ENCODE measurements at places on chromosomes 3 and 15.

DNA sequence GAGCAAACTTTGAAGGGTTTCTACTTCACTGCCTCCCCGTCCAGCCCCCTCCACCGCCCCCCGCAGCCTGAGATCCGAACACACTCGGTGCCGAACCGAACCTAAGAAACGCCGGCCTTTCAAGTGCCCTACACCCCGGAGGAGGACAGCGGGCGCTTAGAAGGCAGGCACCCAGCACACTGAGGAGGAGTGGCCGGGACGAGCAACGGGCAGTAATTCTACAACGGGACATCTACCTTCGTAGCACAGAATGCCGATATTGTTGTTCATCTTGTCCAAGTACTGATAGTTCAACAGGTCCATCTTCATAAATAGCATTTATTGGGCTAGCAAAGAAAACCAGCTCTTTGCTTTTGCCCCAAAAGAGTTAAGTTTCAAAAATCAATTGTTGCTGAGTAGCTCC, 513 bp downstream of the VGLL4 start:
- peak overlapping the region; percentile 77 for H3K27ac ChIP-seq
- peak overlapping the region; percentile 42 for H3K4me3 ChIP-seq
- peak; percentile 69 for DNase-seq
- H3K4me1 ChIP-seq = peaks cover 21% of the 10 kb centered on the region
- no peaks in the 10 kb centered on the region for H3K36me3 ChIP-seq

DNA sequence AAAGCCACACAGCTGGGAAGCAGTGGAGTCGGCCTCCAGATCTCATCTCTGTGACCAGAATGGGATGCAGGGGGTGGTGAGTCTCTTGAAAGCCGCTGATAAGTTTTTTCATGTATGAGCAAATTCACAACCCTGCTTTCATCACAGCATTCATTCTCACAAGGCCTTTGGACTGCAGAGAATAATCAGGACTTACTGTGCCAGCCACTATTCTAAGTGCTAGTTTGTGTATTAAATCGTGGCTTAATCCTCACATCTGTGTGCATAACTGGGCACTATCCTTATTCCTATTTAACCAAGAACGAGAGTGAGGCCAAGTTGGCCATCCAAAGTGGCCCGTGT, 64.2 kb upstream of the POLG start:
- H3K36me3 ChIP-seq = no peaks in the 10 kb centered on the region
- no peak overlapping the region for H3K4me3 ChIP-seq
- DNase-seq = no peak
- no peaks in the 10 kb centered on the region for H3K4me1 ChIP-seq
- H3K27ac ChIP-seq = no peak overlapping the region

GRCh38 chr3:101253396-101253795, 67.0 kb downstream of the IMPG2 start:
- no peaks in the 10 kb centered on the region for H3K4me1 ChIP-seq
- no peaks in the 10 kb centered on the region for H3K36me3 ChIP-seq
- no peak for DNase-seq
- no peak overlapping the region for H3K27ac ChIP-seq

- no peaks in the 10 kb centered on the region for H3K36me3 ChIP-seq
- no peak overlapping the region for H3K4me3 ChIP-seq
- no peak overlapping the region for H3K27ac ChIP-seq
- H3K4me1 ChIP-seq = peaks cover 2% of the 10 kb centered on the region
- no peaks in the 10 kb centered on the region for H3K27me3 ChIP-seq
- no peak for DNase-seq
Observed at GRCh38 chr3:77319711-77320110, 279.8 kb downstream of the ROBO2 start.

DNA sequence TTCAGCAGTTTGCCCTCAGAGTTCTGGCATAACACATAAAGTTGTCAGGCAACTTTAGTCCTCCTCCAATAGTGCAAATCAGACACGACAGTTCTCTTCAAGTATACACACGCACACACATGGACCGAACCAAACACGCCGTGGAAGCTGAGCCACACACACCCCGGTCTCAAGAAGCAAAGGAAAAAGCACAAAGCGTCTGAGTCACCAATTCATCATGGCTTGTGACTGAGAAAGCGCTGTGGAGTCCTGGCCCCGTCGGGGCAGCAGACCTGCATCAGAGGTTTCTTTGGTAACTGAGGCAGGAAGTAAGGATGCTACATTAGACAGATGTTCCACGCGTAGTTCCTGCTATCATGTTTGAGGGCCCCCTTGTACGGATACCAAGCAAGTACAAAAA, 85.7 kb downstream of the VGLL4 start:
- H3K4me1 ChIP-seq = peaks cover 53% of the 10 kb centered on the region
- no peaks in the 10 kb centered on the region for H3K27me3 ChIP-seq
- H3K4me3 ChIP-seq = no peak overlapping the region
- peak overlapping the region; percentile 23 for H3K27ac ChIP-seq
